ENCODE measurements at places on chromosomes 13 and 19. TPM values are rescaled to one million over a fixed set of nuclear protein-coding genes. Genes with fewer than 3 reads are reported as not detected.
A peak's percentile ranks its signal among the peaks of the same experiment; 100 is the strongest.

GRCh38 chr13:42396501-42396900 is 124.5 kb downstream of the AKAP11 start:
- ATAC-seq, result no peak

DNA sequence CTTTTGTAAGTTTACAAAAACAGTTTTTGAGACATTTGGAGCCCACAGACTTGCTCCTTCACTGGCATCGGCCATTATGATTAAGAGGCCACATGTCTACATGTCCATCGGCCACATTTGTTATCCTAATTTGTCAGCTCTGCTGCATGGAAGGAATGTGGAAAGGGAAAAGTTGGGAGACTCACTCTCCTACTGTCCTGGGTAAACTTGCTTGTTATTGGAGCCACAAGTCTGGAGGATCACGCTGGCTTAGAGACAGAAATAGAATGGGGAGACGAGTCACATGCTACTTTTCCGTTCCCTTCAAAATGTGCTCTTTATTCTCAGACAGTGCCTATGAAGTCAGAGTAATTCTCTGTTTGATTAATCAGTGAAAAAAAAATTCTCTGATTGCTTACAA is 741.2 kb upstream of the PCDH9 start:
- ATAC-seq, result no peak

GRCh38 chr13:102983496-102983895 is 82.7 kb downstream of the SLC10A2 start:
- no peak for ATAC-seq

- ATAC-seq, result peak; percentile 63
Measured at GRCh38 chr13:76398425-76398824, 487.8 kb downstream of the KCTD12 start.

DNA sequence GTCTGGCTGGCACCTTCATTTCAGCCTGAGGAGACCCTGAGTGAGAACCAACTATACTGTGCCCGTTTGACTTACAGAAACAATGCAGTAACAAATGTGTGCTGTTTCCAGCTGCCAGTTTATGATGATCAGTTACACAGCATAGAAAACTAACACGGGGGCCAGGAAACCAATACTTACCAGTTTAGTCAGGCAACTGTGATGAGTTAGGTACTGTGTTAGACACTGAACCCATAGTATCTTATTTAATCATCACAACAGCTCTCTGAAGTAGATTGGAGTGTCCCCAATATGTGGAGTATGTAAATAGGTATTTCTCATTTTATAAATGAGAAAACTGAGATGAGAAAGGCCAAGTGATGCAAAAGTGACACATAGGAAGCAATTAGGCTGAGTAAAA is 620.9 kb upstream of the KLF12 start:
- no peak for ATAC-seq

DNA sequence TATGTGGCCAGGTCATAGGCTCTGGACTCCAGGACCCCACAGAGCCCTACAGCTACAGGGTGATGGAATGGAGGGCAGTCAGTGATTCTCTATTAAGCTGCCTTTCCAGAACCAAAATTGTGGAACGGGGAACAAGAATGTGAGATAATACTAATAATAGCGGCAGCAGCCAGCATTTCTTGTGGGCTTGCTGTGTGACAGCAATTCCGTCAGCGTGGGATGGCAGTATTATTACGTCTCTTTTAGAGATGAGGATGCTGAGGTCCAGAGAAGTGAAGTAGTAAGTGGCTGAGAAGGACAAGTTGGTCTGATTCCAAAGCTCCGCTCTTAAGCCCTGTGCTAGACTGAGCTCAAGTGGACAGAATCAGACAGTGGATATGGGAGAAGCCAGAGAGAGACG is 24.4 kb downstream of the GRIK5 start:
- ATAC-seq, result no peak

- ATAC-seq, result no peak
Measured at GRCh38 chr13:111317571-111318345, 2.7 kb upstream of the TEX29 start.

DNA sequence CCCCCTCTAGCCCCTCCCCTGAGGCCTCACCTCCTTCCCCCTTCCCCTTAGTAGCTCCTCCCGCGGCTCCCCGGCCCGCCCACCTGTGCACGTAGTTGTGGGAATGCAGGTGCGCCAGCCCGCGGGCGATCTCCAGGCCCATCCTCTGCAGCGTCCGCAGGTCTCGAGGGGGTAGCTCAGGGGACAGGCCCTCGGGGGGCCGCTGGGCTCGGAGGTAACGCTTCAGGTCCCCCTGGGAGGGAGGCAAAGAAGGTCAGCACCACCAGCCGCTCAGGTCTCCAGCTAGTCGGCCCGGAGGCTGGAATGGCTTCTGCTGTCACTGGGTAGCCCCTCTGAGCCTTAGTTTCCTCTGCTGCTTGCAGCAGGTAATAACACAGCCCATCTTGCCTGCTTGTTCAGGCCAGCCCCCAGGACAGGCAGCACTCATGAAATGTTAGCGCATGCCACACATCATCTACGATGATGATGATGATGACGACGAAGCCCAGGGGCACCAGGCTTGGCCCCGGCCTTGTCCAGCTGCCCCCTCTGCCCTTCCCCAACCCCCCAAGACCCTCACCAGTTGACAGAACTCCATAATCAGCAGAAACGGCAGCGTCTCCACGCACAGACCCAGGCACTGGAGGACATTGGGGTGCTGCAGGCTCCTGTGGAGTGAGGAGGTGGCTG is 9.2 kb downstream of the LMTK3 start:
- ATAC-seq, result no peak

- ATAC-seq, result no peak
Measured at GRCh38 chr13:27965343-27965739, 3.8 kb downstream of the CDX2 start.

The PSG1 gene
- total RNA-seq, result 0.15 TPM

The ETV2 gene
- total RNA-seq, result 2.5 TPM

The CBARP gene
- 18.9 TPM for total RNA-seq

Data from motor neuron (in vitro differentiated cells).